ENCODE measurements at places on chromosomes 2 and 18. TPM values are rescaled to one million over a fixed set of nuclear protein-coding genes. Genes with fewer than 3 reads are reported as not detected.
A peak's percentile ranks its signal among the peaks of the same experiment; 100 is the strongest.

The BMP10 gene
- not detected for total RNA-seq

The TNFAIP6 gene
- 2.4 TPM for total RNA-seq

DNA sequence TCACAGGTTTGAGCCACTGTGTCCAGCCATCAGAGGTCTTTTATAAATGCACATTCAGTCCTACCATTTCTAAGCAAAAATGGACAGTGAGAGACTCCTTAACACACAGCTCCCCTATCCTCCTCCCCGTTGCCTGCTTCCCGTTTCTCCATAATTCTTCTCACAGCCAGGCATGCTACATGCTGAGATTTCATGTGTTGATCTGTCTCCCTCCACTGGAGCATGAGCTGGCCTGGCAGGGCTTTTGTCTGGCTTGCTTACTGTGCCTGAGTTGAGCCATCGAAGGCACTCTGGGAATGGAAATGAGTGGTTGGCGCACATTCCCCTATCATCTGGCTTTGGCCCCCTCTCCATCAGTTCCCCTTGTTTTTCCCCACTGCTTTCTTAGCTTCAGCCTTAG is 413.5 kb downstream of the PTPRM start:
- peak; percentile 80 for DNase-seq

GRCh38 chr2:128477026-128477820 is 158.6 kb upstream of the HS6ST1 start:
- DNase-seq = no peak

GRCh38 chr18:79680100-79680879 is 687 bp downstream of the CTDP1 start:
- DNase-seq = peak; percentile 82

DNA sequence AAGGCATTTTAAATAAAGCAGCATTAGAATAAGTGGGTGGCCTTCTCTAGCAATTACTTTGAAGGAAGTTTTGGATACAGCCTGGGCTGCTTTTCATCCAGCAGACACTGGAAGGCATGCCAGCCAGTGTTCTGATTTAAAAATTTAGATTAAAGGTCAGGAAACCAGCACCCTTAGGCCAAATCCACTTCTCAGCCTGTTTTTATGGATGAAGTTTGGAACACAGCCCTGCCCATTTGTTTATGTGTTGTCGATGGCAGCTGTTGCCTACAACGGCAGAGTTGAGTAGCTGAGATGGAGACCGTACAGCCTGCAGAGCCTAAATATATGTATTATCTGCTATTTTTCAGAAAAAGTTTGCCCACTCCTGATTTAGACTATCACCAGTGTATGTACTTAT is 313.6 kb upstream of the ACVR2A start:
- DNase-seq = no peak
